Neural crest cell (in vitro differentiated cells): ENCODE measurements at places on chromosomes 6 and 20.

DNA sequence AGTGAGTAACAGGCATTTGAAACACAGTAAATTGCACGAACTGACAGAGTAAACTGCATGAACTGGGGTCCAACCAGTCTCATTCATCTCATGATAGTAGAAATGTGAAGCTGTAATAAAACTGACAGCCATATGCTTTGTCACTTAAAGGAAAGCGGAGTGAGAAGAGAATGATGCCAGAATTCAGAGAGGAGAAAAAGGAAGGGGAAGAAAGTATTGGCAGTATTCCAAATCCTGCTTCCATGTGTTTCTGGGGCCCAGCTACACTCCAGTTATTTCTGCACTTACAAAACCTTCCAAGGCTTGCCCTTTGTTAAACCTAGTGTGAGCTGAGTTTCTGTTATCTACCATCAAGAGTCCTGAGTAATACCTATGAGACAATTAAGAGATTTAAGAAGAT lies 17.2 kb downstream of the SNX14 start:
- DNase-seq, result no peak

DNA sequence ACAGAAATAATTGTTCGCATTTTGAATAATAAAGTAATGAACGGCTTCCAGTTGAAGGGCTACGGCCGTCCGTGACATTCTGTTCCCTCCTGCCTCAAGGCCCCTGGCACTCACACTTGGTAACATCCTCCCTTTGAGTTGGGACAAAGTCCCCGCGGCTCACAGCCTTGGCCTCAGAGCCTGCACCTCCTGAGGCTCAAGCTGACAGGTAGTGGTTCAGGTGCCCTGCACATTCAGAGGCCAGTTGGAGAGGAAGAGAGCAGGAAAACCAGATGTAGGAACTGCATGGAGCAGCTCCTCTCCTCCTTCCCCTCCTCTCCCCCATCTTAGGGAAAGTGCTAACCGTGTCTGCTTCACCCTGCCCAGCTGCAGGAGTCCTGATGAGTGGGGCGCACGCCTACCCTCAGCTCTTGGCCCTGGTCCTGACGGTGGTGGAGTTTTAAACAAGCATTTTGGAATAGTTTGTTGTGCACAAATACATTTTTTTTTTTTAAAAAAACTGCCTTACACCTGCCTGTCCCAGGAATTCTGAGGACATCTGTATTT lies 393.1 kb downstream of the SMOC2 start:
- DNase-seq, result no peak

DNA sequence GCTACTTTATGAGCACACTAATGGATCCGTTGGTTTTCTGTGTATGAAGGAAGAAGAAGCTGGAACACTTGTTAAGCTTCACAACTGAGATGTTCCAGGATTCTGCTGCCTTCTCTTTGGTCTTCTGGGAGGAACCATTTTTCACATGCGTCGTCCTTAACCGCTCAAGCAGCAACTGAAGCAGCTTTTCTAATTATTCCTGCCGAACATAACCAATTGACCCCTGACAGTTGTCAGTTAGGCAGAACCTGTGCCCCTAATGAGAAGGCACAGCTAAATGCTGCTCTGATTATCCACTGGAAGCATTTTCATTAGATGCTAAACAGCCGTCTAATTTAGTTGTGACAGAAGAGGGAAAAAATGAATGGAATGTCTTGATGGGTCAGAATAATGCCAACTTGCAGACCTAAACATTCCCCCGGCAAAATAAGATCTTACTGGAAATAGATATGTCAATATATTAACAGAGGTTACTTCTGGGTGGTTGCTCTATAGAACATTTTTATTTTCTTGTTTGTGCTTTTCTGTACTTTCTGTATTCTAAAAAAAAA lies 85.0 kb upstream of the SMLR1 start:
- DNase-seq, result no peak

GRCh38 chr6:25641940-25642666 lies 9.9 kb upstream of the SCGN start:
- DNase-seq, result no peak

GRCh38 chr6:39593646-39594045 lies 131.6 kb downstream of the KIF6 start:
- no peak for DNase-seq

DNA sequence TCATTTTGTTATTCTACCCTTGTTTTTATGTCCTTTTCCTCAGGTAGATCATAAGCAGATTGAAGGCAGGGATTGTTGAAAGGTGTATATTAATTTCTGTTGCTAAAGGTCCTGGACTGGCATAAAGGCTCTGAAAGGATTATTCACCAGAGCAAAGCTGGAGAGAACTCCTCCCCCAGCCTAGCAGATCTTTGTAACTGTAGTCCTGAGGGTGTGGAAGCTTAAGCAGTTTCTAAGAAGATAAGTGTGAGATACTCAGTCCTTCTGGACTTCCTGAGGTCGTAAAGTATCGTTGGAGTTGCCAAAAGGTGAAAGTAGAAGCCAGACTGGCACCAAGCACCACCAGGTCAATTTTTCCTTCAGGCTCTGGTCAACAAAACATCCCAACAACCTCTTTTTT lies 24.2 kb downstream of the CGA start:
- no peak for DNase-seq

- DNase-seq, result peak; percentile 57
These were observed 47.0 kb downstream of the OR2B2 start for GRCh38 chr6:27864906-27865849.

GRCh38 chr6:167761794-167762258 lies 64.9 kb upstream of the AFDN start:
- DNase-seq, result no peak

GRCh38 chr6:134111062-134111677 lies 58.7 kb upstream of the SLC2A12 start:
- DNase-seq, result no peak

DNA sequence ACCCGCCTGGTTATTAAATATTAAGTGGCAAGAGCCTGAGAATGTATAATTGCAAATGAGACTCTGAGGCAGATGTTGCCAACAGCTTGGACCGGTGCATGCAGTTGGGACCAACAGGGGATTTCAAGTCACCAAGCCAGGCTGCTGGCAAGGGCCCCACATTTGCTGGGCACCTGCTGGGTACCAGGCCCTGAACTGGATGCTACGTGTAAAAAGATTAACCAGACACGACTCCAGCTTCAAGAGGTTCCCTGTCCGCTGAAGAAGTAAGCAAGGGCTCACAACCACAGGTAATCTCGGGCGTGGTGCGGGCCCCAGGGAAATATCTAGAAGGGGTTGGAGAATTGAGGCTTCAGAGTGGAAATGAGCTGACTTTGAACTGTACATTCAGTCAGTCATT lies 13.2 kb upstream of the SIRPA start:
- no peak for DNase-seq

GRCh38 chr20:40522405-40522804 lies 166.6 kb downstream of the MAFB start:
- no peak for DNase-seq

DNA sequence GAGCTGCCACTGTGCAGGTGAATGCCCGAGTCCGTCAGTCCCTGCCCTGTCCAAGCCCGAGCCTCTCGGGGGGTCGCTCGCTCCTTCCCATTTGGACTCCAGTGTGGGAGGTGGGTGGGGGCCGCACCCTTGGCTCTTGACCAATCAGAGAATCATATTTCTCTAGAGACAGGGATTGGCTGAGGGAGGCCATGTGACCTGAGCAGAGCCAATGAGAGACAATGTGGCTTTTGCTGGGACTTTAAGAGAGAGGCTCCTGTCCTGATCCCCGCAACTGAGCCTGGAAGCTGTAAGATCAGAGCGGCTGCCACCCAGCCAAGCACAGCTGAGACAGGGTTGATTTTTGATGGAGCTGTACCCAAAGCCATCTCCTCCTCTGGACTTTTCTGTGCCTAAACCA lies 199.3 kb downstream of the TFAP2C start:
- DNase-seq, result no peak

DNA sequence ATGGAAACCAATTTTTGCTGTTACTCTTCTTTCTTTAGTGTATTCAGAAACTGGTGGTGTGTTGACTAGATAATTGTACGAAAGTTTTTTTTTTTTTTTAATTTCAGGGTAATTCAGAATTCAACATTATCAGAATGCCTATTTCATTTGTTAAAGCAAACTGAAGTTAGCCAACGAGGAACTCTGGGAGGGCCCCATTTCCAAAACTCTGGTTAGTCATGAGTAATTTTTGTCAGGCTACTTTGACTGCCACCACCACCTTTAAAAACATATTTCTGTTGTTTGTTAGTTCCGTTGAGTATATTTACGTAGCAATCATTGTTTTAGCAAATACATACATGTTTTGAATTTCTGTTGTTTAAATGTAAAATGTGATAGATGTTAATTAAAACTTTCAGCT lies 763 bp downstream of the ZKSCAN8 start:
- no peak for DNase-seq

DNA sequence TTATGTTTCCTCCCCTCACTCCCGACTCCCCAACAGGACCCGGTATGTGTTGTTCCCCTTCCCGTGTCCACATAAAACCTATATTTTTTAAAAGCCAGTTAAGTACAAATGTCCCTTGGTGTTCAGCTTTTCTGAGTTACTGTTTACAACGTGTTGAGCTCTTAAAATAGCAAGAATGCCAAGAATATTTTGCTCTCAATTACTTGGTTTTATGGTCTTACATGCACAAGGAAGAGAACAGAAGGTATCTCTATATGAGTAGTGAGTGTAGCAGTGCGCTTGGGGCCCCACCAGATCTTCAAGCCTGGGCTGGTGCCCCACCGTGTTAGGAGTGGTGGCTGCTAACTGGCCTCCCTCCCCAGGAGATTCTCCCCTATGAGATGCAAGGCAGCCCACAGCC lies 75.3 kb downstream of the RIN2 start:
- DNase-seq, result no peak

GRCh38 chr6:89792881-89793280 lies 26.7 kb downstream of the MDN1 start:
- DNase-seq, result peak; percentile 18

GRCh38 chr6:26158076-26158580 lies 70.9 kb downstream of the HFE start:
- peak; percentile 66 for DNase-seq

DNA sequence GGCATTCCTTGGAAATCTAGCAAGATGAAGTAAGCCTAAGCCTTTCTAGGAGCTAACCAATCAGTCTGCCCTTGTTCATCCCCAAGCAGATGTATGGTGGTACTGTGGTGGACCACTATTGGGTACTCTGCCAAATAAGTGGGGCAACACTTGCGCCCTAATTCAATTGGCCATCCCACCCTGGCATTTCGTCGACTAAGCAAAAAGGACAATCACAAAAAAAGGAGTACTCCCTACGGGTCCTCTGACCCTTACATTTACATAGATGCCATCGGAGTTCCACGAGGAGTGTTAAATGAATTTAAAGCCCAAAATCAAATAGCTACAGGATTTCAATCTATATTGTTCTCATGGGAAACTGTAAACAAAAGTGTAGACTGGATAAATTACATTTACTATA lies 19.5 kb downstream of the CHD6 start:
- no peak for DNase-seq

GRCh38 chr6:103672169-103672568 lies 1187.5 kb downstream of the HACE1 start:
- DNase-seq, result no peak

- DNase-seq, result no peak
These were observed 293.0 kb upstream of the CNR1 start for GRCh38 chr6:88459189-88459588.

- no peak for DNase-seq
These were observed 4.9 kb upstream of the NELFCD start for GRCh38 chr20:58976061-58976730.

DNA sequence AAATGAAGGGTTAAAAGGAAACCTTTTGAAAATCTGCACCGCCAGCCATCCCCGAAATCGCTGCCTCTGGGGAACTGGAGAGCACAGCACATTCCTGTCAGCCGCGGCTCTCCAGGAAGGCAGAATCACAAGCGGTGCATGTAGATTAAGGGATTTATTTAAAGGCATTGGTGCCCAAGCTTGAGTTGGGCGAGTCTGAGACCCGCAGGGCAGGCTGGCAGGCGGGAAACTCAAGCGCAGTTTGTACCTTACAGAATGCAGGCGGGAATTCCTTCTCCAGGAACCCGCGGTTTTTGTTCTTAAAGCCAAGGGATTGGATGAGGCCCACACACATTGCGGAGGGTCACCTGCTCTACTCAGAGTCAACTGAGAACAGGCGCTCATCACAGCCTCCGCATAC lies 10.8 kb downstream of the GPR31 start:
- no peak for DNase-seq

- DNase-seq, result no peak
These were observed 81.4 kb downstream of the CARMIL1 start for GRCh38 chr6:25360621-25361020.

DNA sequence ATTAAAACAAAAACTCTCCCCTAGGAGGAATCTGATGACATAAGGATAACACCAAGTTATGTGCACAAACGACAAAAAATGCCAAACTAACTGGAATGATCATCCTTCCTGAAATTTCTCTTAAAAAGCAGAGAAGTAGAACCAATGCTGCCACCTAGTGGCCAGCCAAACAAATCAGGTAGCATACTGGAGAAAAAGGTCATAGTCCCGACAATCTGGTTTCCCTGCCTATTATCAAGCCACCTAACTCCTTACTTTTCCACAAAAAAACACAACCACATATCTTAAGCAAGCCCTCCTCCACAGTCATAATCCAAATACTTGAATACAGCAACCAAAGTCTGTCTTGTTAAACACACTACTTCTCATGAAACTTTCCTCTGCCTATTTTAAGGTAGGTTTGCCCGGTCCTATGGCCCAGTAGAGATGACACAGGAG lies 5.3 kb downstream of the OARD1 start:
- DNase-seq, result peak; percentile 64

DNA sequence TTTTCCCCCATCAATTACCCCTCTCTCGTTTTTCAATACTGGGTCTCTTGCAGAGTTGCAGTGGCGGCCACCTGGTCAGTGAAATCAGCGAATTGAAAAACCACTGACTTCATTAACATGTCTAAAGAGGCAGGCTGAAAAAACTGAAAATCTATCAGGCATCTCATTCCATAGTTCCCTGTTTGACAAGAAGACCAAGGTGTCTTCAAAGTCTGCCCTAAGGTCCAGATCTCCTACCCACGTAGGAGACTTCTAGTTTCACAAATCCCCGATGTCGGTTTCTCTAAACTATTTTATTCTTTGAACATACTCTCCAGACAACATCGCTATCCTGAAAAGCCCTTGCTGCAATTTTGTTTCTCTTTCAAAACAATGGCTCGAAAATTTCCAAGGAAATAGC lies 796 bp upstream of the TUBB start:
- DNase-seq, result no peak

GRCh38 chr6:7505189-7505699 lies 36.2 kb upstream of the DSP start:
- no peak for DNase-seq

- DNase-seq, result no peak
These were observed 84.7 kb downstream of the TASP1 start for GRCh38 chr20:13554076-13554475.

- DNase-seq, result no peak
These were observed 32.3 kb upstream of the CNKSR3 start for GRCh38 chr6:154542747-154543146.
